ENCODE measurements at places on chromosomes 6 and 20.
A peak's percentile ranks its signal among the peaks of the same experiment; 100 is the strongest.

DNA sequence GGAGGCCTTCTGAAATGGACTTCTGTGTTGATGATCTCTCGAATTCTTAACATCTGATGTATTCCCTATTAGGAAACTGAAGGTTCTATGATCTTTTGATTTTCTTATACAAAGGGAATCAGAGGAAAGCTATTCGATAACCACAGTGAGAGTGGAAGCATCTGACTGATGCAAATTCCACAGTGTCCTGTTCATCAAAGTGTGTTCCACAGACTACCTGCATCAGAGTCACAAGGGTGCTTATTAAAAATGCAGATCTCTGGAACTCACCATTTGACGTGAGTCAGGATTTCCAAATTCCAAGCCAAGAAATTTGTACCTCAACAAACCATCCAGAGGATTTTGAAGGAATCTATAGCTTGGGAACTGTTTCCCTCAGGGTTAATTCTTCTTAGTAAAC is 4.4 kb upstream of the MEP1A start:
- no peak for DNase-seq

- DNase-seq: no peak
Observed at GRCh38 chr6:105968603-105969333, 117.4 kb upstream of the PRDM1 start.

DNA sequence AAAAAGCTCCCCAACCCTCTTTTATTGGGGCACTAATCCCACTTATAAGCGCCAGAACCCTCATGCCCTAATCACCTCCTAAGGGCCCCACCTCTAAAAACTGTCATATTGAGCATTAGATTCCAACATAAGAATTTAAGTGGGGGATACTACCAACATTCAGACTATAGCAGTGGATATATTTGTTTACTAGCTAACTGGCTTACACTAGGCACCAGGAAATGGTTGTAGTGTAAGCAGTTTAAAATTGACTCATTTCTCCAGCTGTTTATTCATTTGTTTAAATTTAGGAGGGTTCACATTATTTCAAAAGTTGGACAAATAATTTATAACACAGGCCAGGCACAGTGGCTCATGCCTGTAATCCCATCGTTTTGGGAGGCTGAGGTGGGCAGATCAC is 22.9 kb downstream of the MTO1 start:
- DNase-seq: no peak

DNA sequence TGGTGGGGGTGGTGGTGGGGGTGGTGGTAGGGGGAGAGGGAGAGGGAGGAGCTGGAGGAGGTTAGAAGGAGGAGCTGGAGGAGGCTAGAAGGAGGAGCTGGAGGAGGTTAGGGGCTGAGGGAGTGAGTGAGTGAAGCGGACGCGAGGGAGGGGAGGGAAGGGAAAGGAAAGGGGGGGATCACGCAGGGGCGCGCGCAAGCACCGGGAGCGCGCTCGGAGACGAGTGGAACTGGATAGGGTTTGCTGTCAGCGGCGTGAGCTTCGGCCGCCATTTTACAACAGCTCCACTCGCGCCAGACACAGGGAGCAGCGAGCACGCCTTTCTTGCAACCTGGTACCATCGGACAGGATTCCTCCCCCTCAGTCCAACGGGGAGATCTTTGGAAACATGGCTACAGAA is 90.5 kb upstream of the FERMT1 start:
- no peak for DNase-seq

DNA sequence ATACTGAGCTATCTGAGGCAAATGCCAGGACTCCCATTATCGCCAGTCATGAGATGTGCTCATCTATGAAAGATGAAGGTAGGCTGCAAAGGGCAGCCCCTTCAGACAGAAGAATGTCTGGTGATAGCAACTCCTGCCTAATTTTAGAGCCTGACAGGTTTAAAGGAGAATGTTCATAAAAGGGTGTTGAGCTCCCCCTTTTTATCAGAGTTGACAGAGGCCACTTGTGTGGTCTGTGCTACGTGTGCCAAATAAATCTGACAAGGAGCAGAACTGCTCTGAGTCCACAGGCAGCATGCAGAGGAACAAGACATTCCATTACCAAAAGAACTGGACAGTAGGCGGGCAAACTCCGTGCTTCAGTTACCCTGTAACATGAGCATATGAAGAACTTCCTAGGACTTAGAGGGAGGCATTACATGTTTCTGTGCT is 101.8 kb downstream of the PREP start:
- peak; percentile 31 for DNase-seq

DNA sequence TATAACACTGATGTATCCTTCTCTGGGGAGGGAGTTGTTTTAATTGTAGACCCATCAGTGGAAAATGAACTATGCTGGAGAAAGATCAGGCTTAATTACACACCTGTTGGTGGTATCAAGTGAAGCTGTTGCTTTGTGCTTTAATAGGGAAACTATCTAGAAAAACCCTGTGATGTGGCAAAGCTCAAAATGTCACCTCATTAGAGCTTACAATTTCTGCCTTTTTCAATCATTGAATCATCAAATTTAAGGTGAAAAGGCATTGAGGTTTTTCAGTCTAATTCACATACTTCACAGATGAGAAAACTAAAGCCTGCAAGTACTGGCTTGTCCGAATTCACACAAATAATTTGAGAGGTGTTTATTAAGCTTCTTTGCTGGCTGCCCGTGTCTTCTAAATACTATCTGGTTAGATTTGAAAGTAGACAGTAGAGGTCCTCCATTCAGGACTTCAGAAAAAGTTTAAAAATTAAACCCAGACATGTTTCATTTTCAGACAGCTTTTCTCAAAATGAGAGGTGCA is 143.3 kb upstream of the MAP3K7 start:
- no peak for DNase-seq

- DNase-seq: no peak
Observed at GRCh38 chr6:144481527-144481926, 196.4 kb downstream of the UTRN start.

DNA sequence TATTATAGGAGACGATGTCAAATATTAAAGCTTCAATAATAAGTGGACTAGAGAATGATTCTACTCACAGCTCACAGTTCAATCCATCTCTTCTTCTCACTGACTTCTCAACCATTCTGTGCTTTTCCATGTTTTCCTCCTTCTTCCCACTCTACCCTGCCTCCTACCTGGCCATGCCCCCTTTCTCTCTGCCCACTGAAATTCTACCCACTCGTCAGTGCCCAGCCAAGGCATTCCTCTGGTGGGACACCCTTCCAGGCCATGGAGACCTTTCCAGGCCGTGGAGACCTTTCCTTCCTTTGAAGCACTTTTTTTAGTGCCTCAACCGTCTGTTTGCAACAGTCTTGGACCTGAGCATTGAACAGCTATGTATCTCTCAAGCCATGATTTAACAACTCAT is 18.5 kb downstream of the BACH2 start:
- no peak for DNase-seq

GRCh38 chr20:59740621-59741020 is 136.3 kb downstream of the PHACTR3 start:
- DNase-seq: no peak

DNA sequence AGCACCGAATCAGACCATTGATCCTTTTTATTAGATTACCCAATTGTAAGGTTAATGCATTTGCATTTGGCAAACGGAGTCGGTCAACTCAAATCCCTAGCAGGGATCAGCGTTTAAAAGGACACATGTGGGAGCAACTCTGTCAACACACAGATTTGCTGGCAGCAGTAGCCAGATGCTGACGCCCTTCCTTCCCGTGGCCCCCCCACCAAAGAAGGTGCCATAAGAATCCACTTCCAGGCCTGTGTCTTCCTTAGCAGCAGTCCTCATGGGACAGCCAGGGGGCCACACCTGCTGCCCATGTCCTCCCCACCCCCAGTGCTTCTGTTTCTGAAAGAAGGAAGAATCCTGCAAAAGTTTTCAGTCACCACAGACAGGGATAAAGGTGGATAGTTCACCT is 24.5 kb upstream of the MAFB start:
- DNase-seq: no peak

GRCh38 chr6:42125663-42126062 is 16.8 kb downstream of the C6orf132 start:
- no peak for DNase-seq

GRCh38 chr20:35286077-35286898 is 1.7 kb upstream of the EIF6 start:
- no peak for DNase-seq

DNA sequence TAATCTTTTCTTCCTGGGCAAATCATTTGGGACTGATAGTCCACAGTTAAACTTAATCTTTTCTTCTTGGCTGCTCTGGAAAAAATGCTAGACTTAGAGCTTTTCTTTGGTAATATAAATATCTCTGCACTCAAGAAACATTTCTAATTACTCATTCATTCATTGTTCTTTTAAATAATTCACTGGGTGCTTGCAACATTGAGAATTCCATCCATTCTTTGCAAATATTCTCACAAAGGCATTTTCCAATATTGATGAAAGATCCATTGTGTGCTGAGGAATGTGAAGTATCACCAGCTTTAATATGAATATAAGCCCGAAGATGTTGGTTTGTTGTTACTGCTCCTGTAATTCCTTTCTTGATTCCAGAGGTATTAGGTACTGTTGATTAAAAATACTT is 38.4 kb downstream of the AKAP7 start:
- DNase-seq: peak; percentile 39

GRCh38 chr6:33622456-33623431 is 1.6 kb downstream of the ITPR3 start:
- no peak for DNase-seq

- peak; percentile 93 for DNase-seq
Observed at GRCh38 chr20:18287915-18288748, at the start of gene ZNF133. ZNF133 (plus strand) TSS chr20:18288527; CDS start chr20:18305687, 17,160 bp downstream.

DNA sequence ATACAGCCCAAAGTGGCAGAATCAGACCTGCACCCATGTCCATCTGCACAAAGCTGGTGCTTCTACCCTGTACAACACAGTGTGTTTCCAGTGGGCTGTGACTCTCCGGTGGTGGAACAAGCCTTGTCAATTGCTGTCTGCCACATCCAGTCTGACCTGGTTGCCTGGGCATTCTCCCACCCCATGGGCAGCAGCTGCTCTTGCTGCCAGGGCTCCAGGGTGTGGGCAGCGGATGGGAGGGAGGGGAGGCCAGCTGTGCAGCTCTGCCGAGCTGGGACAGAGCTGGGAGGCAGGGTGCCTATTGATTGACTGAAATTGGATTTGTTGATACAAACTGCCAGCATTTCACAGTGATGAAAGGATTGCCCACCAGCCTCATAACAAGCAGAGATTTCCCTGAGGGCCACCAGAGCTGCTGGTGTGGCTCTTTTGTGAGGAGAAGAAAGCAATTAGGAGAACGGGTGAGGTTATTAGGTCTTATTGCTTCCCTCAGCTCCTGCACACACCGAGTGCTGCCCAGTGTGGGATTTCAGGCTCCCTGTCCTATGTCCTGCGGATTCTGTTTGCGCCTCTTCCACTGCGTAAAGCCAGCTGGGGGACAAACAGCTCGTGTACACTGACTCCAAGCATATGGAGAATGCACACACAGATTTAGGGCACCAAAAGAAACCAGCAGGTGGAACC is 150.8 kb downstream of the NRN1 start:
- DNase-seq: no peak

DNA sequence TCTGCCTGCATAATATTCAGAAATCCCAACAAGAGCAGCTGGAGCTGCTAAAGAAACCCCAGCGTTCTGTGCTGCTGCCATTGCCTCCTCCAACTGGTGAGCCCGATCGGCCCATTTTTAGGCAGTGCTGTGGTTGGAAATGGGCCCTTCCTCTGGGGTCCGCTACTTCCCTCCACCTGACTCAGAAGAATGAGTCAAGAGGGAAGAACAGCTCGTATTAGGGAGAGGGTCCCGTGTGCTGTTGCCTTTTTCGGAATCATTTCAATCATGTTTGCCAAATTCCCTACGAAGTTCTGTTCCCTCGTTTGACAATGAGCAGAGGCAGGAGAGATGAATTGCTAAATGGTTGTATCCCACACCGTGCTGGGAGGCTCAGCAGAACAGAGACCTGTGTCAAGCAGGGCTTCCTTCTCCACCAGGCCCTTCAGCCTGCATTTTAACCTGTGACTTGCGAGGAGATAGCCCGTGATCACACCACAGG is 38.4 kb downstream of the THBS2 start:
- no peak for DNase-seq

DNA sequence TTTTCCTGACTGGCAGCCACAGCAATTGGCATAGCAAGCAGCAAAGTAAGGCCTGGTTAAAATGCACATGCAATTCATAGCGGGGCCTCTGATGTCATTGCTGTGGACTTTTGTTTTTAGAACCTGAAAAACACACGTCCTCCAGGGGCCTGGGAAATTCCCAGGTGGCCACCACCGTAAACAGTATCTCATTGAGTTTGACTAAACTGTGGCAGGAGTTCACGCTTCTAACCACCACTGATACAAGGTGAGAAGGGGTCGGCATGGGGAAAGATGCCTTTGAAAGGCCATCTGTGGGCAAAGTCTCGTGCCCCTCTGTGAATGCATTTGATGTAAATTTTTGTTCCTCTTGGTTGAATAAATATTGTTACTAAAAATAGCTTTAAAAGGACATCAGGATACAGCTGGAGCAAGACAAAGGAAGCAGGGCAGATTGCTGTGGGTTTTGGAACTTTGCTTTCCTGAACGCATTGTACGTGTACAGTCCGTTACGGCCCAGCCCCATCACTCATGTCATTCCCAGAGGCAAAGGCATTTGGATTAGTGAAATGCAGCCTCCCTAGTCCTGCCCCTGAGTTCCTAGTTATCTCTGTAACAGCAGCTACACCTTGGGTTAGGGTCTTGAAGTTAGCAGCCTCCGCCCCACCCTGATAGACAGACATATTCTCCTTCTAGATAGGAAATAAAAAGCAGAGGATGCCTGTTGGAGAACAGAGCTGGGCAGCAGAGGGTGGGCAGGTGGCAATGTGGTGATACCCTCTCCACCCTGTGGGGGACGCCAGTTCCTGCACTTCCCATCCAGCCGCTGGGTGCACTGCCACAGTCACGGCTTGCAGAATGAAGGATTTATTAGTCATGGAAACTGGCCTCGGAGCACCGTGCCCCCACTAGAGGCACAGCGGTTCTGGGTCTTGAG is 80.3 kb downstream of the ZDHHC14 start:
- peak; percentile 22 for DNase-seq
